Stimulated activated CD8-positive, alpha-beta memory T cell treated with anti-CD3 and anti-CD28 coated beads, Interleukin-15, amount 100 ng/mL, for 24 hours (primary cell): ENCODE measurements at places on chromosomes 6 and 20.

- DNase-seq, result no peak
Measured at GRCh38 chr6:23823421-23823820, 302.6 kb upstream of the NRSN1 start.

- no peak for DNase-seq
Measured at GRCh38 chr20:56788671-56789610, 159.8 kb downstream of the TFAP2C start.

GRCh38 chr20:14664101-14664500 is 326.7 kb upstream of the FLRT3 start:
- DNase-seq, result no peak

GRCh38 chr6:169248521-169248971 is 5.1 kb downstream of the THBS2 start:
- DNase-seq, result no peak

- no peak for DNase-seq
Measured at GRCh38 chr6:104604685-104605084, 255.0 kb downstream of the HACE1 start.
